ENCODE measurements at places on chromosomes 5 and 9.

DNA sequence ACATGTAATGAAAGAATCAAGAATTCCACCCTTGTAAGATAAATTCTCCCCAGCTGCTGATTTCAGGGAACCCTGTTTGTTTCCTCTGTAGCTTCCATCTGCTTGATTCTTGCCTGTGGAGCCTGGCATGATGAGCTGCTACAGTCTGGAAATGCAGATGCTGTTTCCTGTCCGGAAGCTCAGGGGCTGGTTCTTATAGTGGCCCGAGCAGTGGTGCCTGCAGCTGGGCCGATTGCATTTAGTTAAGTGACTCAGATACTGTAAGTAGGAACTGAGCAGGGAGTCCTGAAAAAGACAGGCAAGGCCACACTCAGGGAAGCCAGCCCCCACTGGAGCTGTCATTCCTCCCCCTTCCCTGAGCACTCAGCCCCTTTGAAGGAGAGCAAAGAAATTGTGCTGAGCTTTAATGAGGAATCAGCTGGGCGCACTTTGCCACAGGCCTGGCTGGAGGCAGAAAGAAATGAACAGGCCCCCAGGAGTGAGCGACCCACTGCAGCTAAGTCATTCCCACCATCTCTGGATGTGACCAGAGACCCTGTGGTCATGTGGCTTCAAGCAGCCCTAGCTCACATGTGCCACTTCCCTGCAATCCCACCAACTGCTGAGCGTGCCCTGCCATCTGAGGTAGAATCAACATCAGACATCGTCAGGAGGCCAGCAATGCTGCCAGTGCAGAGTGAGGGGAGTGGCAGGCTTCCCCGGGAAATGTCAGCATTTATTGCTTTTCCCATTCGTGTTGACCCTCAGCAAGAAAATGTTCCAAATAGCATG is 206.0 kb upstream of the WWC1 start:
- DNase-seq: peak; percentile 12

DNA sequence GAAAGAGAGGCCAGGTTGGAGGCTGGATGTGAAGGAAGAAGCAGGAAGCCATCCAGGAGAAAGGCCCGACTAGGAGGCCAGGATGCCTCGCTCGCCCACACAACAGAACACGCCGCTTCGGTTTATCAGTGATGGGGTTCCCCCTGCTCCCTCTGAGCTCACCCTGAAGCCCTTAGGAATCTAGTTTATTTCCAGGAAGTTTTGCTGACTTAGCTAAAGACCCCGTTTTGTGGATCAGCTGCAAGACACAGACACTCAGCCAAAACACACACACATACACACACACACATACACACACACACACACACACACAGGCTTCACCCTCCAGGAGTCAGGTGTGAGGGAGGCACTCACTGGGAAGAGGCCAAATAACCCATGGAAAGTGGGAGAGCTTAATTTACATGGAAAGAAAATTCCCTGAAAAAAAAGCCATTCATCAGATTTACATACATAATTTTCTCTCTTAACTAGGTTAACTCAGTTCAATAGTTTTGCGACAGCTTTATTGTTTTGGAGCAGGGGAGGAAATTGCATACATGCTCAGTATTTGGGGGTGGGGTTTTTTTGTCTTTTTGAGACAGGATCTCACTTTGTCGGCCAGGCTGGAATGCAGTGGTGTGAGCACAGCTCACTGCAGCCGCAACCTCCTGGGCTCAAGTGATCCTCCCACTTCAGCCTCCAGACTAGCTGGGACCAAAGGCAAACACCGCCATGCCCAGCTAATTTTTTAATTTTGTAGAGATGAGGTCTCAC is 92.7 kb upstream of the HAND1 start:
- DNase-seq: no peak

- DNase-seq: peak; percentile 41
Measured at GRCh38 chr9:121912812-121913627, 180.1 kb downstream of the TTLL11 start.

DNA sequence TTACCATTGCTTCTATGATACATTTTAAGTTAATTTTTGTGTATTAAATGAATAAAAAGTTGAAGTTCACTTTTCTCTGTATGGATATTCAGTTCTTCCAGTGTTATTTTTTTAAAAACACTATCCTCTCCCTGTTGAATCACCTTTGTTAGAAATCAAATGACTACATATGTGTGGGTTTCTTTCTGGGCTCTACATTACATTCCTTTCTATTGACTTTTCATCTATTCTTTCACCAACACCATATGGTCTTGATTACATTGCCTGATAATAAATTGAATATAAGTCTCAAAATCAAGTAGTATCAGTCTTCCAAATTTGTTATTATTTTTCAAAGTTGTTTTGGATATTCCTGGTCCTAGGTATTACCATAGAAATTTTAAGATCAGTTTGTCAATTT is 7.3 kb upstream of the RASEF start:
- no peak for DNase-seq

DNA sequence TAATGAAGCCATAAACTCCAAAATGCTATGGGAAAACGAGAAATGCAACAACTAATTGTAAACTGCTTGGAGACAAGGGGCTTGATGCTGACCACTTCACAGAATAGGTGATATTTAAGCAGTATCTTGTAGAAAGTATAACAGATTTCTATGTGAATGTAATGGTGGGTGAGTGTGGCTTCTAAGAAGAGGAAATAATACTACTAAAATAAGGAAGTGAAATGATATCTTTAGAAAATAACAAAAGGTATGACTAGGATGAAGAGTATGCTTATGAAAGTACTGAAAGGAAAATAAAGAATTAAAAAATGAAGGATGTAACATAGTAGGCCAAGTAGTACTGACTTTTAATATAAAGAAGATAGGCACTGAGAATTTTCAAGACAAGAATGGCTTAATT is 94.2 kb downstream of the AGTPBP1 start:
- no peak for DNase-seq

DNA sequence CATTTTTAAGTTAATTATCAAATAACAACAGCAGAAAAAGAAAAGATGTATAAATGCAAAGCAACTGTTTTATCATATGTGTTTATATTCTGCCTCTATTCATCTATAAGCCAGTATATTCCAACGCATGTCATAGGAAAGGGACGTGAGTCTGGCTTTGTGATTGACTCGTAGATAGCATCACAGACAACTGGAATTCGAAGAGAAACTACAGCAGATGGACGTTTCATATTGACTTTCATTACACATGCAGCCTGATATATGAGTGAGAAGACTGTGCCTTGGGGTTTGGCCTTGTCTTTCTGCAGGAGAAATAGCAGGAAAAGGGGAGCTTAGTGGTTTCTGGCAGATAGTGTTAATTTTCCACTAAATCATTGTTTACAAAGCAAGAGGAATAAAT is 1111.9 kb downstream of the MAT2B start:
- DNase-seq: no peak

DNA sequence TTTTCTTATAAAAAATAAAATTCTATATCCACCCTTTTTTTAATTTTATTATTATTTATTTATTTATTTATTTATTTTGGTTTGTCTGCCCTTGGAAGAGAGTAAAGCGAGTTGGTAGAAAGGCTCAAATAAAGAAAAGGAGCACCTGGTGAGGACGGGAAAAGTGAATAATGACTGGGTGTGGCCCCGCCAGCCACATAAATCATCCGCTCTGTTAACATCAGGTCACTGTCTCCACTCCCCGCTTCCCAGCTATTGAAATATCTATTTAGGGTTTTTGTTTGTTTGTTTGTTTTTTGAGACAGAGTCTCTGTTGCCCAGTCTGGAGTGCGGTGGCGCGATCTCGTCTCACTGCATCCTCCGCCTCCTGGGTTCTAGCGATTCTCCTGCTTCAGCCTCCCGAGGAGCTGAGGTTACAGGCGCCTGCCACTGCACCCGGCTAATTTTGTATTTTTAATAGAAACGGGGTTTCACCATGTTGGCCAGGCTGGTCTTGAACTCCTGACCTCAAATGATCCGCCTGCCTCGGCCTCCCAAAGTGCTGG is 844 bp downstream of the POLR3G start:
- no peak for DNase-seq

DNA sequence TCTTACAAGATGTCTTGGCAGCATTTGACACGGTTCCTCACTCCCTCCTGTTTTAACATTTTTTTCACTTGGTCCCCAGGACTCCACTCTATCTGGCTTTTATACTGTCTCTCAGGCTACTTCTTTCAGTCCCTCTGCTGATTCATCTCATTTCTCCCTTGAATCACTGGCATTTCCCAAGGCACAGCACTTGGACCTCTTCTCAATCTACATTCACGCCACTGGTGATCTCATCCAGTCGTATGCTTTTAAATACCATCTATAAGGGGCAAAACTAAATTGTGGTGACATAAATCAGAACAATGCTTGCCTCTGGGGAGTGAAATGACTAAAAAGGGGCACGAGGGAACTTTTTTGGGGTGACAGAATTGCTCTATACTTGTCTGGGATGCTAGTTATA is 47.1 kb downstream of the MAPKAP1 start:
- peak; percentile 39 for DNase-seq

DNA sequence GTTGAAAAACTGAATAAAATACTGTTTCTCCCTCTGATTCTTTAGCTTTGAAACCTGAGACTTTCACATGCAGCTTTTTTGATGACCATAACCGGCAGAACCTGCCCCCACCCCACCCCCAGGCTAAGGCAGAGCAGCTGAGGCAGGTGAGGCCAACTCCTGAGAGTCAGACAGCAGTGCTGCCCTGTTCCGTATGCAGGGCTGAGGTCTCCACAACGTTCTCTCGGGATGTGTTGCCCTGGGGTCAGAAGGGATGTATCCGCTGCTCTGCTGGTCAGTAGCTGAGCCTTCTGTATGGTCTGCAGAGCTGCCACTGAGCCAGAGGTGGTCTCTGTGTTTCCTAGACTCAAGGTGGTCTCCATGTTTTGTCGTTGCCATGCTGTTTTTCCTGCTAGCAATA is 190.5 kb downstream of the AOPEP start:
- DNase-seq: no peak

- peak; percentile 7 for DNase-seq
Measured at GRCh38 chr5:176700239-176700847, 53.1 kb downstream of the TSPAN17 start.

GRCh38 chr9:90256345-90256744 is 386.3 kb downstream of the DIRAS2 start:
- DNase-seq: no peak

GRCh38 chr5:116343961-116344360 is 230.7 kb downstream of the SEMA6A start:
- peak; percentile 20 for DNase-seq

DNA sequence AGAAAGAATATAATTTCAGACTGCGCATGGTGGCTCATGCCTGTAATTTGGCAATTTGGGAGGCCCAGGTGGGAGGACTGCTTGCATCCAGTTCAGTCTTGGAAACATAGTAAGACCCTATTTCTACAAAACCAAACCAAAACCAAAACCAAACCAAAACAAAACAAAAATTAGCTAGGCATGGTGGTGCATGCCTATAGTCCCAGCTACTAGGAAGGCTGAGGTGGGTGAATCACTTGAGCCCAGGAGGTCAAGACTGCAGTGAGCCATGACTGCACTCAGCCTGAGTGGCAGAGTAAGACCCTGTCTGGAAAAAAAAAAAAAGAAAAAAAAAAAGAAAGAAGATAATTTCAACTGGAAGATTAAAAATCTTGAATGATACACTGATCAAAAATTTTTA is 137.0 kb upstream of the ACOT12 start:
- DNase-seq: no peak

- DNase-seq: peak; percentile 40
Measured at GRCh38 chr9:121298689-121299466, 30.9 kb downstream of the GSN start.

GRCh38 chr5:38441453-38442246 is 114.8 kb downstream of the LIFR start:
- peak; percentile 92 for DNase-seq

GRCh38 chr9:112439171-112439570 is 47.5 kb upstream of the KIAA1958 start:
- DNase-seq: no peak
